ENCODE measurements at places on chromosomes 13 and 19. TPM values are rescaled to one million over a fixed set of nuclear protein-coding genes. Genes with fewer than 3 reads are reported as not detected.

Gene CFAP97D2
- 1.4 TPM for polyA plus RNA-seq

Gene KLK6
- not detected for polyA plus RNA-seq

Gene APOC1
- polyA plus RNA-seq, result 1,030 TPM

GRCh38 chr13:40194224-40194806 is 472.1 kb downstream of the FOXO1 start:
- no peak for DNase-seq

GRCh38 chr13:23852351-23852750 is 36.8 kb downstream of the MIPEP start:
- no peak for DNase-seq

DNA sequence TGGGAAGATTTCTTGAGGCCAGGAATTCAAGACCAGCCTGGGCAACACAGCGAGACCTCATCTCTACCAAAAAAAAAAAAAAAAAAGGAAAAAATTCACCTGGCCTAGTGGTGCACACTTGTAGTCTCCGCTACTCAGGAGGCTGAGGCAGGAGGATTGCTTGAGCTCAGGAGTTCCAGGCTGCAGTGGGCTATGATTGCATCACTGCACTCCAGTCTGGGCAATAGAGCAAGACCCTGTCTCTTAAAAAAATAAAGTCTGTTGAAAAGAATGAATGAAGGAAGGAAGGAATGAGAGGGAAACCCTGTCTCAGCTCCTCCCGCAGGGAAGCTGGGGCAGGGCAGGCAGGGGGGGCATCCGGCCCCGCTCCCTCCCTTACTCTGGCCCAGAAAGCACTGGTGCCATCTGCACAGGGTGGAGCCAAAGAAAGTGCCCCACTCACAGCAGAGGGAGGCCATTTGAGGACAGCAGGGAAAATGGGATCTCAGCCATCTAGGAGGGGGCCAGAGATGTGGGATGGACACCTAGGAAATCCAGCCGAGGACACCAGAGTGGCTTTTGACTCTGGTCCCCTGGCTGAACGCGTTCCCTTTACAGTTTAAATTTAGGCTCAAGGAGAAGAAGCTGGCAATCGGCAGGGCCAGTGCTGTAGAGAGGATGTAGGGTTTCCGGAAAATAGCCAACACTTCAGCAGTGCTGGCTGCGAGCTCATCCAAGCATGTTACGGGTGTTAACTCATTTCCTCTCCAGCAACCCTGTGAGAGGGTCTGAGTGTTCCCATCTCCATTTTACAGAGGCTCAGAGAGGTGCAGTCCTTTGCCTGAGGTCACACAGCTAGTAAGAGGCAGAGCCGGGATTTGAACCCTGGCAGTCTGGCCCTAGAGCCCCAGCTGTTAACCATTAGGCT is 3.6 kb upstream of the HPN start:
- DNase-seq, result no peak

DNA sequence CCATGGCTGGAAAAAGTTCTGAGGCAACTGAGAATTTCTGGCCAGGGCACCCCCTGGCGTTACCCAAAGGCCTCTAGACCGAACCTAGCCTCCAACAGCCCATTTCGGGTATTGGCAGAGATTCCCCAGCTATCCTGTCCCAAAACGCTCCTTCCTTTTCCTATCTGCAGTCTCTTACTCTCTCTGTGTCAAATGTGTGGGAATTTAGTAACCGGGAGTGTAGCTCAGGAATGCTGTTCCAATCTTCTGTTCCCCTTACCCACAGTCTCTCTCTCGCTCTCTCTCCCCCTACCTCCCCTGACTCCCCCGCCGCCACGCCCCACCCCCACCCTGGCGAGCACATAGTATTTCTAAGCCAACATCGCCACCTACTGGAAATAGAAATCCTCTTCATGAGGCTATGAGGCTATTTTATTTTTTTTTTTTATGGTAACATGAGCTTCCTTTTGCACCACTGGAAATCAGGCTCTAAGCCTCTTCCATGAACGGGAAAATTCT is 27.0 kb downstream of the OXGR1 start:
- no peak for DNase-seq

- no peak for DNase-seq
Observed at GRCh38 chr13:74973935-74974879, 507.8 kb downstream of the TBC1D4 start.

GRCh38 chr13:99256283-99256682 is 1.9 kb downstream of the GPR18 start:
- DNase-seq, result no peak

DNA sequence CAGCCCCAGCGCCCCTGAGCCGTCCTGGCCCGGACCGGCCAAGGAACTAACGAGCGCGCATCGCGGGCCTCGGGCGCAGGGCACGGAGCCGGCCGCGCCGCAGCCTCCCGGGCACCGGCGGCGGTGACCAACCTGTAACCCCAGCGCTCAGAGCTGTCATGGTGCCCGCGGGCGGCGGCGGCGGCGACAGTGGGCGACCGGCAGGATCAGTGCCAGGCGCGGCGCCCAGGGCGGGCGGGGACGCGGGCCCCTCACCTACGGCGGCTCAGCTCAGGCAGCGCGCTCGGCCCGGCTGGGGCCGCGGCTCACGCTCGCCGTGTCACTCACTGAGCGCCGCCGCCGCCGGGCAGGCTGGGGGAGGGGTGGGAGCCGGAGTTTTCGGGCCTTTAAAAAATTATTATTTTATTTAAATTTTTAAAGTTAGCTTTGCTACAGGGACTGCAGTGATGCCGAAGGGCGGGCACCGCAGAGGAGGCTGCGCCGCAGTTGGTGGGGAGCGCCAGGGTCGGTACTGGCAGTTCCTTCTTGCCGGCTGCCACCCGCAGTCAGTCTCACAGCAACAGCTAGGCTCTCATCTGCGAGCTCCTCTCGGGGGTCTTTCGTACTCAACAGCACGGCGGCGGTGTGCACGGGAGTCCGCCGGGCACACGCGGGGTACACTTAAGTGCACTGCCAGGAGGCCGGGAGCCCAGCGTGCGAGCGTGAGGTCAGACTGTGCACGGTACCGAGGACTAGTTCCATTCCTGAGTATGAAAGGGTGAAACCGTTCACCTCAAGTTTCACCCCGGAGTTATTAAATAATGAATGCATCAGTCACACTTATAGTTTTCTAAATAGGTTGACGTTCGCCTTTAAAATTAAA is at the start of gene NALCN:
NALCN (minus strand) TSS at position 328 of the 862 bp plus-strand sequence. CDS start 17,382 bp downstream, outside the sequence.
- peak; percentile 5 for DNase-seq

DNA sequence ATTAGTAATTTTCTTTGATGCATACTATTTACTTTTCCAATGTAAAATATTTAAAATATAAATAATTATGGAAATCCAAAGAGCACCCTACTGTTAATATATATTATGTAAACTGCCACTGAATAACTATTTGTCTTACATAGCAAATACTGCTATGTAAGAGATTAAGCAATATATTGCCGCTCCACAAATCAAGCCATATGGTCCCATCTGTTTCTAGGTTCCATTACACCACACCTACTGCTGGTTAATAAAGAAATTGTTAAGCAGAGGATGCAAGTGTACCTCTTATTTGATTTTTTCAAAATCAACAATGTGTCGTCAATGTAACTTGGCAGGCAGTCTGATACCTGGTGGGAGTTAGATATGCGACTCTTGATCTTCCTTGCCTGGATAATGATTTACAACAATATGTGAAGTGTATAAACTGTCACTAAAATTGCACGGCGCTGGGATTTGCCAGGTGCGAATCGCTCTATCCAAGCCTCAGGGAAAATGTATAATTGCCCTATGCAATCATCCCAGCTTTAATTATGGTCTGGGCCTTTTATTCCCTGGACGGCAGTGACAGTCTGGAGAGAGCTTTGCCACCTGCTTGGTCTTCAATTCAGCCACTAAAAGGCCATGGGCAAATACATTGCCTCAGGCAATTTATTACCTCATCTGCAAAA is 16.0 kb downstream of the SMAD9 start:
- no peak for DNase-seq

- no peak for DNase-seq
Observed at GRCh38 chr13:59527500-59527899, 636.2 kb downstream of the DIAPH3 start.

GRCh38 chr13:71374471-71375049 is 492.4 kb downstream of the DACH1 start:
- peak; percentile 11 for DNase-seq

DNA sequence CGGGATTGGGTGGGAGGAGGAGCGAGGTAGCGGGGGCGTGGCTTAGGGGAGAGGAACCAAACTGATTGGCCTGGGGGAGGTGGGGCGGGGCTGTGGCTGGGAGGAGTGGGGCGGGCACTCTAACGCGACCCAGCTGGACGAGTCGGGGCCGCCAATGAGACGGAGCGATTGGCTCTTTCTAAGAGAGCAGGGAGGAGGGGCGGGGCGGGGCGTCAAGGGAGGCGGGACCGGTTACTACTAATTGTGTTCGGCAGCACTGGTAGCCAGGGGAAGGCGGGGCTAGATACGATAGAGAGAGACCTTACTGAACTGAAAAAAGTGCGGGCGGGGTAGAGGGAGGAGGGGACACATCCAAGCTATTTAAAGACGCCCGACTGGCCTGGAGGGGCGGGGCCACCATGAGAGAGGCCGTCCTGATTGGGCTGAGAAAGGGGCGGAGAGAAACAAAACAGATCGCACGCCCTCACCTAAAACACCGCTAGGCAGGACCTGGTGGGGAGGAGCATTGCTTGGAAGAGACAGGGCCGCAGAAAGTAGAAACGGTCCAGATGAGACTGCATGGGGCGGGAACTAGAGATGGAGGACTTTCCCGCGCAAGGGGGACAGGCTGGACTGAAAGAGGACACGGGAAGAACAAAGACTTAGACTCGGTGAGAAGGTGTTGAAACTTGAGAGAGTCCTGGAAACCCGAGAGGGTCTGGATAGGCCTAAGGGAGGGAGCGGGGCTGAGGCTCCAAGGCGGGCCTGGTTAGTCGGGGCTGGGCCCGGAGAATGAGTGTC is at the start of gene KCNC3:
KCNC3 (minus strand) TSS at position 232 of the 780 bp plus-strand sequence. CDS start 295 bp downstream, outside the sequence.
- peak; percentile 100 for DNase-seq

DNA sequence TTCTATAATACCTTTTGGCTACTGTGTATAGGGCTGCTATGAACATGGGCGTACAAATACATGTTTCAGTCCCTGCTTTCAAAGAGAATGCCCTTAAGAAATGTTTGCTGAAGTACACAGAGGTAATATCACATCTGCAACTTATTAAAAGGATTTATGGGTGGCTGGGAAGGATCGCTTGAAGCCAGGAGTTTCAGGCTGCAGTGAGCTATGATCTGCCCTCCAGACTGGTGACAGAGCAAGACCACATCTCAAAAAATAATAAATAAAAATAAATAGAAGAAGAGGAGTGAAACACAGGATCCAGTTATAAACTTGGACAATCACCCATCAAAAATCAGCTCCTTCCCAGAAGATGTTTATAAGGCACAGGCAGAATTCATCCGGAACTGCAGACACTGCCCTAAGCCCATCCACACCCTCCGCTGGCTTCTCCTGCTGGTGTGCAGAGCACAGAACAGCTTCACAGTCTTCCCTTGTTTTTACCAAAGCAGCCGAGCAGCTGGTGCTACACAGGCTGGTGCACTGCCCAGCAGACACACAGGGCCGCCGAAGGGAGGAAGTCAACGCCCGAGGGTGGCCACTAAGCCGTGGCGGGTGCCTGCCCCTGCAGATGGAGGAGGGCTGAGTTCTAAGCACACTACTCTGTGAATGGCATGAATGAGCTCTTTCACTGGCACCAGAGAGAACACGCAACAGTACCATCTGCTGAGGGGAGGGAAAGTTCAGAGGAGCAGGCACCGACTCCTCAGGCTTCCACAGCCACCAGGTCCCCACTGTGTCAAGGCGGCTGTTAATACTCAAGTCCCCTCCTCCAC is 44.0 kb downstream of the BRD4 start:
- no peak for DNase-seq

GRCh38 chr19:49042177-49042576 is 1.5 kb upstream of the CGB5 start:
- no peak for DNase-seq

DNA sequence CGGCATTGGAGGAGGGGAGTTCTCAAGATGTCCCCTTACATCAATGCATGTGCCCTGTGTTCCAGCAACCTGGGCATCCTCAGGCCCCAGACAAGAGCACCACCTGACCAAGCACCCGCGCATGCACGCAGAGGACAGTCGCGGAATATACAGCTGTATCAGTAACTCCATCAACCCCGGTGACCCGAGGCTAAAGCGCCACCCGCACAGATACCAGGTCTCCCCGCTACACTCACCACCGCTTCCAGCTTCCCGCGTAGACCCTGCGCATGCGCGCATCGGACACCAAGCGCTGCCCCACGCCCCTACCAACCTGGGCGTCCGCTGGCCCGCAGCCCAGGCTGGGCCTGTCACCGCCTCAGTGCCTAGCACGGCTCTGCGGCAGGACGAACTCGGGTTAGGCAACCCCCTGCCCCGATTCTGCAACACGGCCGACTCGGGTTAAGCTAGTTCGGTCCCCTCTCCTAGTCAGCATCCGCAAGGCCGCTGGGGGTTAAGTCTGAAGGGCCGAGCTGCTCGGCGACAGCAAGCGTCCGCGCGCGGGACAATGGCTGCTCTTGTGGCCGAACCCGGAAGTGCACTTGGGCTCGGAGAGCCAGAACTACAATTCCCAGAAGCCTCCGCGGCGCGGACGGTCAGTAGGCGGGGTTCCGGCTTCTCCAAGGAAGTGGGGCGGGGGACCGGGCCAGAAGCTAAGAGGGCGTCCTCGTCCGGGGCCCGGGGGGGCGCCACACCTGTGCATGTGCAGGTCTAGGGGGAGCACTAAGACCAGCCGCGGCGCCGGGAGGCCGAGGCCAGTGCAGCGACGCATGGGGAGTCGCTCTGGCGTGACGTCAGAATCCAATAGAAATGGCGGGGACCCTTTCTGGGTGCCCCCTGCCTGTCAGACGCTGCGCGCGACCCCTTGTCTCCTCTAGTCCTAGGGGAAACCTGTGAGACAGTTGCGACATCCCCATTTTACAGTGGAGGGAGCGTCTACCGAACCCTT is at the start of gene ZNF180:
ZNF180 (minus strand) TSS at position 561 of the 988 bp plus-strand sequence. CDS start 3,188 bp downstream, outside the sequence.
- peak; percentile 98 for DNase-seq

DNA sequence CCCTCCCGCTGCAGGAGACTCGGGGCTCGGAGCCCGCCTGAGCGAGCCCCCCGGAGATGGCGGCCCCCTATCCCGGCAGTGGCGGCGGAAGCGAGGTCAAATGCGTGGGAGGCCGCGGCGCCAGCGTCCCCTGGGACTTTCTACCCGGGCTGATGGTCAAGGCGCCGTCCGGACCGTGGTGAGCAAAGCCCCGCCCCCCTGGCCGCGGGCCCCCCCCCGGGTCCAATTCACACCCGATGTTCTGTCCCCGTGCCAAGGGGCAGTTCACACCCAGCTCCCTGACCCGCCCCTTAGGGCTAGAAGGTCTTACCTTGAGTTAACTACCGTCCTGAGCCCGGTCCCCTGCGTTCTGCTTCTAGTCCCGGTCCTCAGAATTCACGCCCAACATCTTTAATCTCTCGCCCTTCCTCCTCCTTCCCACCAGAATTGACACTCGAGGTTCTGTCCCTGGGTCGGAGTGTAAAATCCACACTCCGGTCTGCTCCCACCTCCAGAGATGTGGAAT is 1.4 kb downstream of the NPAS1 start:
- DNase-seq, result no peak
